GM06990 (cell line): ENCODE measurements at places on chromosomes 1 and 21.

GRCh38 chr1:111491070-111491469, 12.4 kb downstream of the ADORA3 start:
- no peak for DNase-seq

GRCh38 chr1:220092694-220093093, 1.2 kb upstream of the IARS2 start:
- DNase-seq: no peak

- DNase-seq: no peak
Observed at GRCh38 chr21:34913811-34914210, 135.3 kb downstream of the RUNX1 start.

DNA sequence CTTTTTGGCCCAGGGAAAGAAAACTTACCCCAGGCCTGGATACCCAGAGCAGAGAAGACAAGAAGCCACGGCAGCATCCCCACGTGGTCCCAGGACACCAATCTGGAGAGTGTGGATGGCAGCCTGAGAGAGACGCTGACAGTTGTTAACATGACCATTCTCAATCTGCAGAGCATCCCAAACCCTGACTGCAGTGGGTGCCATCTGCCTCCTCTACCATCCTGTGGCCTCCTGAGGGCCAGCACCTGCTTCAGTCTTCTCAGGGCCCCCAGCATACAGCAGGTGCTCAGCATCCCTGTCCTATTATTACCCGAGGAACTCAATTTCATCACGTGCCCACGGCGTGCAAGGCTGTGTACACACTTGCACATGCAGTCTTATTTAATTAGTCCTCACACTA, 785 bp downstream of the PGLYRP4 start:
- DNase-seq: no peak

DNA sequence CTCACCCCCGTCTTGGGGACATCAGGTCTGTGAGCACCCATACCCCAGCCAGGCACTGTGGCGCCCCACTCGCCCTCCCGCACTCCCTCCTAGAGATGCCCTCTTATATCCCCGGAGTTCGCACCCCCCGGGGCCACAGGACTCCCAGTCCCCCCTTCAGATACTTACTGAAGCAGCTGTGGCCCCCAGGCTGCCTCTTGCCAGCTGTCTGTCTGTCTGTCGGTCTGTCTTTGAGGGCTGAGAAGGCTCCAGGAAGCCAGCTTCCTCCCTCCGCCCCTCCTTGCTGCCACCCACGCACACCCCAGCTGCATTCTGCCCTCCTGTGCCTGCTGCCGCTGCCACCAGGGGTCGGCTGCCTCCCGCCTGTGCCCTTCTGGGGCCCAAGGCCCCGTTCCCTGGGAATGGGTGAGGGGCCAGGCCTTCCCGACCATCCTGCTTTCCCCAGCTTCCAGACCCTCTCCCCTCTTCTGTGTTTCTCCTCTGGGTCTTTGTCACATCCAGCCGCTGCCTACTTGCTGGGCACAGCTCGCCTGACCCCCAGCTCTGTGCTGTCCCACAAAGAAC, at the start of gene PTPN7:
Gene PTPN7 (minus strand): TSS at position 226 of the 564 bp plus-strand sequence. CDS start 1,200 bp downstream, outside the sequence.
- peak; percentile 81 for DNase-seq

- DNase-seq: no peak
Observed at GRCh38 chr21:41406340-41406739, 19.7 kb upstream of the MX1 start.

DNA sequence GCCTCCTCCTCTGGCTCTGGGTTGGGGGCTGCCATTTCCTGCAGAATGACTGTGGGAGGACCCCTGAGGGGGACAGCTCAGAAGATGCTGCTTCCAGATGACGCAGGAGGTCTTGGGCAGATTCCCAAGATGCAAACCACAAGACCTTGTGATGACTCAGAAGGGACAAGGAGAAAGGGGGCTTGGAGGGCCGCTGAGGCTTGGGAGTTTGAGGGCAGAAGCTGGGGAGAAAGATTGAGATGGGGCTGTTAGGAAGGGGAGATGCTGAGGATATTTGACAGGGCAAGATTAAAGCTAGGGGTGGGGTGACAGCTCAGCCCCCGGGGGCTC, 7.5 kb downstream of the PTPRU start:
- no peak for DNase-seq

- DNase-seq: no peak
Observed at GRCh38 chr1:43363283-43363934, 4.4 kb downstream of the ELOVL1 start.

DNA sequence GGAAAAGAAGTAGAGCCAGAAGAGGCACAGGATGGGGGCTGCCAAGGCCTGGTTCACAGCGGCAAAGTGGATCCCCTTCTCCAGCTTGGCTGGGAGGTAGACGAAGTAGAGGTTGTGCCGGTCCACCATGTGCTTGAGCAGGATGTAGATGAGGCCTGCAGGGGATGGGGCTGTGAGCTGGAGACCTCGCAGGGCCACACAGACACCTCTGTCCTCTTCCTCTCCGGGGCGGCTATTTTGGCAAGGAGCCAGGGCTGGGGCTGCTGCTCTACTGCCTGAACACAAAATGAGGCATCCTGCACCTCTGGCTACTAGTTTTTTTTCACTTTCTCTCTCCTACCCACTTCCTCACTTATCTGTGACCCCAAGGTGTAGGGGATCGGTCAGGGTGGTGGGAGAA, 32.3 kb downstream of the TMEM63A start:
- DNase-seq: no peak

- DNase-seq: no peak
Observed at GRCh38 chr1:215146240-215146975, 63.9 kb downstream of the KCNK2 start.

- DNase-seq: no peak
Observed at GRCh38 chr1:87435484-87435883, 106.8 kb downstream of the LMO4 start.

DNA sequence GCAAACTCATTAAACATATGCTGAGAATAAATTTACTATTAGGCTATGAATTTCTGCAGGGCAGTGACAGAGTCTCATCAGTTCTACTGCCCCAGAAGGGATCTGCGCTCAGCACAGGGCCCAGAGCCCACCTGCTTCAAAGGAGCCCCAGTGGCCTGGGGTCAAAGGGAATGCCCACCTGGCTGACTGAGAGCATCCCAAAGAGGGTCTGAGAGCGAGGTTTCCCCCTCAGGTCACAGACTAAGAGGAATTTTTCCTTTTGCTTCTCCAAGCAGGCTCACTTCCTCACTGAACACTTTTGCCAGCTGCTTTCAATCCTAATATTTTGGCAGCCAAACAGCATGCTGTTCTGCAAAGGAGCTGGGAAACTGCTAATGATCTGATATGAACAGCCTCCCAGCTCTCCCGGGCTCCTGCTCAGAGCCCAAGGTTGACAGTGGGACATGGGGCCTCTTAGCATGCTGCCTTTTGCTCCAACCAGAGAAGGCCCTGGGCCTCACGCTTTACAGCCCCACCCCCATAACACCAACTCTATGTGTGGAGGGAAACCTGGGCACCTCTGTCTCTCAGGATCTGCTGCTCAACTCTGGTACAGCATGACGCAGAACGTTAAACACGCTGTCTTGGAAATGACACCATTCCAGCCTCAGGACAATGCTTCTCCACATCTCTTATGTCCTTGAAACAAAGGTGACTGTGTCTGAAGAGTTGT, 70.7 kb upstream of the SYT6 start:
- no peak for DNase-seq

DNA sequence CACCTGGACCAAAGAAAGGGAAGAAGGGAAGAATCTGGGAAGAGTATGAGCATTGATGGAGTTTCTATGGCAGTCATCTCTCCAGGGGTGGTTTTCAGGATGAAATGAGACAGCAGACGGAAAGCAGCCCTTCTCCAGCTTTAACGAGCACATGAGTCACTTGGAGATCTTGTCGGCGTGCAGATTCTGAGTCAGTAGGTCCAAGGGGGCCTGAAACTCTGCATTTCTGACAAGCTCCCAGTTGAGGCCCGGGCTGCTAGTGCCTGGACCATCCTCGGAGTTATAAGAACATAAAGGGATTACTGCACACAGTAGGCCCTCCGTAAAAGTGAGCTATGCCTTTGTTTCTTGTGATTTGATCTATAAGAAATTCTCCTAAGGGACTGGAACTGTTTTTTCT, 17.6 kb downstream of the HSPG2 start:
- DNase-seq: no peak

DNA sequence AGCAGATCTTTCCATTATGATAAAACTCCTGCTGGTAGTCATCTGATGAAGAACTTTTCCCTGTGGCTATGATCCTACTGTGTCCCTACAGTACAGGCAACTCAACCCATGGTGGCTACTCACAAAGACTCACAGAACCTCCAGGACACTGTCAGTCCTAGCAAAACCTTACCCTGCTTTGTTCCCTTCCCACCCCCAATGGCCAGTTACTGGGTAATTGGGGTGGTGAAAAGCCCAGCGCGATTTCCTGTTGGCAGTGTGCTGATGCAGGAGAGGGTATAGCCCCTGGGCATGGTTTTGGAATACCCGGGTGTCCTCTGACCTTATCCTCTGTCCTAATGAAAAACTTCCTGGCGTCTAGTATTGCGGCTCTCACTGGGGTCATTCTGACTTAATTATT, 533 bp upstream of the RGL1 start:
- DNase-seq: no peak

DNA sequence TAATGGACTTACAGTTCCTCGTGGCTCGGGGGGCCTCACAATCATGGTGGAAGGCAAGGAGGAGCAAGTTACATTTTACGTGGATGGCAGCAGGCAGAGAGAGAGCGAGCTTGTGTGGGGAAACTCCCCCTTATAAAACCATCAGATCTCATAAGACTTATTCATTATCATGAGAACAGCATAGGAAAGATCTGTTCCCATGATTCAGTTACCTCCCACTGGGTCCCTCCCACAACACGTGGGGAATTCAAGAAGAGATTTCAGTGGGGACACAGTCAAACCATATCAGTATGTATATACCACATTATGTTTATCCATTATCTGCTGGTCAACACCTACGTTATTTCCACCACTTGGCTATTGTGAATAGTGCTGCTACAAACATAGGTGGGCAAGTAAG, 352.3 kb upstream of the B3GALT2 start:
- DNase-seq: no peak

DNA sequence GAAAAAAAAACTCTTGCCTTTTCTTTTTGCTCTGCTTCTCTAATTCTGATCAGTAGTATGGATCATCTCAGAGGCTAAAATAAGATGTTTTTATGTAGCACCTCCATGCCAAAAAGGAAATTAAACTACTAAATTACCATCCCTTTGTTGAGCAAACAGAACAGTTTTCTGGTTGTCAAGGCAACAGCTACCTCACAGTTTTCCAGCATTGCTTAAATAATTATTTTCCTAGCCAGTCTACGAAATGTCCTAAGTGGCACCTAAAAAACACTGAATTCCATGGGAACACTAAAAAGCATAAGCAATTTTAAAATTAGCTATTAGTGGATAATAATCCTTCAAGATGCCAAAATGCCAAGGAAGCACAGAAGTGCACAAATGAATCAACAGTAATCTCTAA, 61.7 kb downstream of the ARID4B start:
- no peak for DNase-seq

- DNase-seq: no peak
Observed at GRCh38 chr1:209218113-209218512, 365.4 kb upstream of the CAMK1G start.

- peak; percentile 93 for DNase-seq
Observed at GRCh38 chr1:16913833-16914662, 7.7 kb upstream of the CROCC start.

DNA sequence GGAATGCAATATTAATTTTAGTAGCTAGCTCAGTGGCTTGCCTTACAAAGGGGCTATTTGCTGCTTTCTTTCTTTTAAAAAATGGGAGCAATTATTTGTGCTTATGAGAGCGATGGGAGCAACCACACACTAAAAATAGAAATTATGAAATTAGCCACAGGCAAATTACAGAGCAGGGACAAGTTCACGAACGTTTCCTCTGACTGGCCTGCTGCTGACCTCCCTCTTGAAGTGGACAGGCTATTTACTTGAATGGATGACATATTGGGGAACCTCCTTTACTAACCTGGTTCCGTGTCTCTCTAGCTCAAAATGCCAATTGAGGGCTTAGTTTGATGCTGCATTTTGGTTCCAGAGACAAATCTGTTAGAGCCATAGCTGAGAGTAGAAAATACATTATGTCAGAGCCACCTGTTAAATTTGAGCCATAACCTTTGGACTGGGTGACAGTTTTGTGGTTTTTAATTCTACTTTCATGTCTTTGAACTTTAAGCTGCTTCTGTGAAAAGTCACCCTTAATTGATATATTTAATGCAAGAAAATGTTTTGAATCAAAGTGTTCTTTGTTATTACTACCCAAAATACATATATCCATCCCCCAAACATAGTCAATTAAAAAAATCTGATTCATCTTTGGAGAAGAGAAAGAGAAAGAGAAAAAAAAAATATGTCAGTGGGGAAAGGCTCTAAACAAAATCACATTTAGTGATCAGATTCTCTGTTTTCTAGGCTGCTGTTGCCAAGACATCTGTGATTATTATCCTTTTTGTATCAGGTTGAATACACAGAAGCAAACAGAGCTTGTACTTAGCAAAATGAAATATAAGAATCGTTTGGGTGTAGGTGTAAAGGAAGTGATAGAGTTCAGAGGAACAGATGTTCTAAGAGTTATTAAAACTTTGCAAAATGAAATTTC, 351.9 kb downstream of the ADGRL2 start:
- no peak for DNase-seq

DNA sequence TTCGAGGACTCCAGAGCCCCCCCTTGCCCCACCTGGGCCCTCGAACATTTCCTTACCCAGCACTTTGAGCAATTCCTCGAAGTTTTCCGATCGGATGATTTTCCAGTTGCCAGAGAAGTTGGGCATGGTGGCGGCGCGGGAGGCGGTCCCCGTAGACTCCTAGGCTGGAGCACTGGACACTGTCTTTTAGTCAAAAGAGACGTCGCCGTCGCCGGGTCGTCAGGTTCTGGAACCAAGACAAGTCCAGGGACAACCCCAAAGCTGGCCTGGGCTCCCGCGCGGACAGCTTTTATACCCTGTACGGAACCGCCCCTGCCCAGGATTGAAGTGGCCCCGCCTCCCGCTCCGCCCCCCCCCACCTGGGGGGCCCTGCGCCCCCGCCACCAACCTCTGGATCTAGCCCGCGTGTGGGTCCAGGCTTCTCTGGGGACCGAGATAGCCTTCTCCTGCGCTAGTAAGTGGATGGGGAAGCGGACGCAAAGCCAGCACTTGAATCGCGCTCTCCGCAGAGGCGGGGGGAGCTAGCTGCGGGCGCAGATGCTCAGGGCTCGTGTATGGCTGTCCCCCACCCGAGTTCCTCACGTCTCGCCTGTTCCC, at the start of gene CRABP2:
Gene CRABP2 (minus strand): TSS at position 263 of the 597 bp plus-strand sequence. CDS start 137 bp downstream, at position 126.
- no peak for DNase-seq

- no peak for DNase-seq
Observed at GRCh38 chr1:157882580-157882979, 41.0 kb upstream of the CD5L start.

DNA sequence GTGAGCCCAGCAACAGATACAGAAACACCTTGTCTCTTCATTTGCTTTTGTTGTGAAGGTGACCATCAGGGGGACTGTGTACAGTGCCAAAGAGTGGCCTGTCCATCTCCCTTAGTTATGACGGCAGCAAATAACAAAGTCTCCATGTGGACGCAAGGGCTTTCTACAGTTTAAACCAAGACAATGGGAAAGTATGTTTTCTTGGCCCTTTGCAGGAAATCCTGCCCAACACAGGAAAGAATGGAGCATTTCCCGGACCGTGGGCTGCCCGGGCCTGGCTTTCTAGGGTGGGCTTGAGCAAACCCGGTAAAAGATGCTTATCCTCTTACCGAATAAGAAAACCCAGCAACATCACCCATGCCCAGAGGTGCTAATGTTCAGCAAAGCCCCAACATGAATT, 87.3 kb downstream of the ZBTB18 start:
- DNase-seq: no peak

GRCh38 chr1:181497870-181498269, 14.6 kb downstream of the CACNA1E start:
- no peak for DNase-seq
